ENCODE measurements at places on chromosomes 7 and 10. TPM values are rescaled to one million over a fixed set of nuclear protein-coding genes. Genes with fewer than 3 reads are reported as not detected.

DNA sequence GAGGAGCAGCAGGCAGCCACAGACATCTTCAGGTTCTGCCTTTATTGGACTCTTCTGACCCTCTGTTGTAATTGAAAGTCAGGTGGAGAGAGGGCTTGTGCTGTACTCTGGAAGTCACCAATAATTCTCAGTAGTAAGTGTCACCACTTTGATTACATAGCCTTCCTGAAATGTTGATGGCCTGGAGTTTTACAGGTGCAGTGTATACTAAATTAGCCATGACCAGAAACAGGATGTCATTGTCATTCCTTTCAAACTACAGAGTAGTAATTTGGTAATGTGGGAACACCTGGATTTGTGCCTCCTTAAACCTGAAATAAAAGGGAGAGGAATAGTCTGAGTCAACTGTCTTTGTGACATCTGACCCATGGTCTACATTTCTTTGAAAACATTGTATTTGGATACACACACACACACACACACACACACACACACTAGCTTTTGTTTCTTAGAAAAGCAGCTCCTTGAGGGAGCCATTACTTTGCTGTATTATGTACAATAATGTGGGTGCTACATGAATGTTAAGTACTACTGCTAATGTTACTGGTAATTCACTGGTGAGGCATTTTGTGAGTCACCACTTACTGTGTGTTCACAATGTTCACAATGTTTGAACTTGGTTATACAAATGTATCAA is 19.6 kb downstream of the ARL4A start:
- no peak overlapping the region for H3K4me3 ChIP-seq
- no peak for DNase-seq
- no peaks in the 10 kb centered on the region for H3K27me3 ChIP-seq
- peaks cover 3% of the 10 kb centered on the region for H3K36me3 ChIP-seq

DNA sequence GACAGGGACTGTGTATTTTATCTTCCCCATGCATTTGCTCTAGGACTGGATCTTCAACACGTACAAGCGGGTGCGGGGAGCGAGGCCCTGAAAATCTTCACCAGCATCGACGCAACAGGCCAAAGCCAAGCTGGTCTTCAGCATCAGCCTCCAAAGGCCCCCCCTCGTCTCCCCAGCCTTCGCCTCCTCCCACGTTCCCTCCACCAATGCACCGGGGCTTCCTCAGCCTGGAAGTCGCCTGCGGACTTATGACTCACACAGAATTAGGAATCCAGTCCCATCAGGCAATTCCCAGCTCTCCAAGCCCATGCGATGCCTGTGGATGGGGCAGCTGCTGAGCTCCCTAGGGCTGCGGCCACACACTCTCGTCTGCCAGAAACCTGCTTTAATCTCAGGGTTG is 36.3 kb upstream of the RNF32 start:
- no peak for DNase-seq
- no peaks in the 10 kb centered on the region for H3K36me3 ChIP-seq
- H3K27me3 ChIP-seq = peaks cover 36% of the 10 kb centered on the region
- peaks cover 4% of the 10 kb centered on the region for H3K4me1 ChIP-seq

DNA sequence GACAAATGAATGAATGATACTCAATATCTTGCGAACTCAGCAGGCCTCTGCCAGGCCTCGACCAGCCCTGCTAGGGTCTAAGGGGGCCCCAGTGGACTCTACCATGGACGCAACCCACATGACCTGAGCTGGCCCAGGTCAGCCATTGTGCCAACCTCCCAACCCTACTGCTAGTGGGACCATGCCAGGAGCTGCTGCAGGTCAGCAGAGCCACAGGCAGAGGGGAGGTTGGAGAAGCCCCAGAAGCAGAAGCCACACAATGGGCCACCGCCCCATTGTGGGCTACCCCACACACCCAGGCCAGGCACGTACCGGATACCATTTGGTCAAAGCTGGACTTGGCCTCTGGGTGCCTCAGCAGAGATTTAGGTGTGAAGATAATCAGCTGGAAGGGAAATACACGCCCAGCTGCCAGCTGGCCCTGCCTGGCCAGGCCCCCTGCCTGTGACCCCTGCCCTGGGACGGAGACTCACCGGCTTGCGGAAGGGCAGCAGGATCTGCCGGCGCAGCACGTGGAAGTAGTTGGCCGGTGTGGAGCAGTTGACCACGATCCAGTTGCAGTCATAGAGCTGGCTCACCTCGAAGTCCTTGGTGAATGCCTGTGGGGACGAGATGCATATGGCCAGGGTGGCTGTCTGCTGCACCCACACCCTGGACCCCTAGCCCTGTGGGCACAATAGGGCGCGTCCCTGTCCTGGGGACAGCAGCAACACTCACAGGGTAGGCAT is 24.5 kb downstream of the OGDHL start:
- H3K4me1 ChIP-seq = no peaks in the 10 kb centered on the region
- H3K27ac ChIP-seq = no peak overlapping the region
- DNase-seq = no peak
- H3K36me3 ChIP-seq = no peaks in the 10 kb centered on the region
- H3K27me3 ChIP-seq = no peaks in the 10 kb centered on the region

GRCh38 chr10:67612176-67612575 is 83.8 kb downstream of the CTNNA3 start:
- no peak overlapping the region for H3K4me3 ChIP-seq
- peaks cover 31% of the 10 kb centered on the region for H3K27me3 ChIP-seq
- peaks cover 3% of the 10 kb centered on the region for H3K36me3 ChIP-seq
- no peak for DNase-seq
- peak overlapping the region; percentile 73 for H3K27ac ChIP-seq
- peaks cover 34% of the 10 kb centered on the region for H3K4me1 ChIP-seq

DNA sequence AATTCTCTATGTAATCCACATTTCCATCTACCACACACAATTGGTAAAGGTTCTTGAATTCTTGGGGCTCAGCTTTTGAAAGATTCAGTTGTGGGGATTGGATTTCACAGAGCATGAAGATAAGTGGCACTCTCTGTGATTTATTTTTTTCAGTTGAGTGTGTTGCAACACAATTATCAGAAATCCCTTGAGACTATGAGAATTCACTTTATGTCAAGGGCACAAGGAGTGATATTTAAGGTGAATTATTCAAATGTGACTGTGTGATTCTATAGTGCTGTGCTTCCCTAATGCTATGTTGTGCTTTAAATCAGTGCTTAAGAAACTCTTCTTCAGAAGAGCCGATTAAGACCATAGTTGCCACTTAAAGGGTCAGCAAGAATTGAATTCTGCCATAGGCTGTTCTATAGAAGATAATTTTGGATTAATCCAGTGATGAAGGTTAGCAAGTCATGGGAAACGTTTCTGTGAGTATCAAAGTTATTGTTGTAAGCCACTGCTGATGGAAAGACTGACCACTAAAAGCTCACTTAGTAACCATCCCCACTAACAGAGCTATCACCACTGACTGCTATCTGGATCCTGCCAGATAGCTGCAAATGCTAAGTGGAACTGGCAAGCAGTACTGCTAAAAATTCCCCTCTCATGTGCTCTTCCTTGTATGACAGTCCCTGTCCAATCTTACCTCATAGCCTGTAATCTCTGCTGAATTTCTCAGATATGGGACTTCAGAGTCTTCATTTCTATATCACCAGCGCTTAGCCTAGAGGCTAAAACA is 134.0 kb upstream of the SEMA3D start:
- H3K27me3 ChIP-seq = no peaks in the 10 kb centered on the region
- H3K27ac ChIP-seq = no peak overlapping the region
- H3K4me1 ChIP-seq = no peaks in the 10 kb centered on the region

- H3K27ac ChIP-seq = no peak overlapping the region
- H3K4me3 ChIP-seq = no peak overlapping the region
- peaks cover 8% of the 10 kb centered on the region for H3K4me1 ChIP-seq
- peaks cover 73% of the 10 kb centered on the region for H3K27me3 ChIP-seq
- no peak for DNase-seq
These were observed 122.5 kb upstream of the CDK13 start for GRCh38 chr7:39827571-39827970.

DNA sequence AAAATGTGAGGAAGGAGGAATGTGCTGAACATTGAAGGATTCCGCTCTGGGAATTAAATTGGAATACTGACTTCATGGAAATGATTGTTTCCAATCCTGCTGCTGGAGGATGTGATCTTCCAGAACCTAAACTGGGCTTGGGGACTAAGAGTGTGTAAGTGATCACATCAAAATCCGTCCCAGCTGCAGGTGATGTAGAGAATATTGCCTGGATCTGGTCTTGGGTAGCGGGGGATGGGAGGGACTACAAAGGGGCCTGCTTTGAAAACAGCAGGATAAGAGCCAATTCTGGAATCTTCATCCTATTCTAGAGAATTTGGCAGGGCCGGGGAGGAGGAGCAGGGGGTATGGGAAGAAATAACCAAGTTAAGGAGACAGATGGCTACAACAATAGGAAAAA is 552.2 kb upstream of the FZD8 start:
- H3K27me3 ChIP-seq = no peaks in the 10 kb centered on the region
- no peak for DNase-seq
- no peaks in the 10 kb centered on the region for H3K36me3 ChIP-seq

GRCh38 chr10:74077416-74077815 is 73.2 kb downstream of the AP3M1 start:
- H3K27me3 ChIP-seq = no peaks in the 10 kb centered on the region
- no peak for DNase-seq
- H3K4me3 ChIP-seq = no peak overlapping the region
- H3K36me3 ChIP-seq = peaks cover 38% of the 10 kb centered on the region

DNA sequence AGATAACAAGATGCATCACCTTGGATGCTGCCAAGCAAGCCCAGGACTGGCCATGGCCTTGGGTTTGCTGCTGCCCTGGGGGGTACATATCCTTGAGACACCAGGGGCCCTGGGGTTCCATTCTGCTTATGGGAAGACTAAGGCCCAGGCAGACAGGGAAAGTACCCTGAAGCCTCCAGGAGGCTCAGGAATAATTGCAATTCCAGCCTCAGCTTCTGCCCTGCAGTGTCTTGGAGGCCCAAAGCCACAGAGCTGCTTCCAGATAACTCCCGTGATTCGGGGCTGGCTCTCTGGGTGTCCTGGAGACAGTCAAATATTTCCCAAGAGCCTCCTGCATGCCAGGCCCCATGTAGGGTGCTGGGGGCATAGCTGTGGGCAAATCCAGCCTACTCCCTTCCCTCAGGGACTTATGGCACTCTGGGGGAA is 22.6 kb downstream of the MYL10 start:
- no peak overlapping the region for H3K4me3 ChIP-seq
- H3K36me3 ChIP-seq = no peaks in the 10 kb centered on the region
- no peaks in the 10 kb centered on the region for H3K4me1 ChIP-seq
- no peak overlapping the region for H3K27ac ChIP-seq
- DNase-seq = no peak
- H3K27me3 ChIP-seq = peaks cover 2% of the 10 kb centered on the region

DNA sequence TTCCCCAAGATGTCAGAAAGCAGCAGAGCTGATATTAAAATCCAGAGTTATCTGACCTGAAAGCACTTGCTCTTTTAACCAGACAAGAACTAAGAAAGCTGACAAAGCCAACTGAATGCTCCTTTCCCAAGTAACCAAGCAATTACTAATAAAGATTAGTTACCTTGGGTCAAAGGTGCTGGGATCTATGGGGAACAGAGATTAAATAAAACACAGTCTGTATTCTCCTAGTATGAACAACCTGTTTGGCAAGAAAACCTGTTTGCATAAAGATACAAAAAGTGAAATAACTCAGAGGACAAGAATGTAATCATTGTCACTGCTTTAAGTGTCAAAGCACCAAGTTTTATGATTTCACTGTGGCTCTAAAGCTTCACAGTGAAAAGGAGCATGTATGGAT is 35.7 kb downstream of the ITPRID1 start:
- H3K4me1 ChIP-seq = no peaks in the 10 kb centered on the region
- no peak for DNase-seq
- no peak overlapping the region for H3K27ac ChIP-seq
- no peak overlapping the region for H3K4me3 ChIP-seq
- H3K27me3 ChIP-seq = no peaks in the 10 kb centered on the region

Gene SH2B2
- total RNA-seq = 1.3 TPM

Gene HOXA7
- not detected for total RNA-seq

Gene CPEB3
- 3.8 TPM for total RNA-seq

Gene THSD7A
- not detected for total RNA-seq

Gene CISD1
- 32.2 TPM for total RNA-seq

Gene CLCN1
- total RNA-seq = 0.09 TPM
